ENCODE measurements at places on chromosomes 3 and 15. TPM values are rescaled to one million over a fixed set of nuclear protein-coding genes. Genes with fewer than 3 reads are reported as not detected.

DNA sequence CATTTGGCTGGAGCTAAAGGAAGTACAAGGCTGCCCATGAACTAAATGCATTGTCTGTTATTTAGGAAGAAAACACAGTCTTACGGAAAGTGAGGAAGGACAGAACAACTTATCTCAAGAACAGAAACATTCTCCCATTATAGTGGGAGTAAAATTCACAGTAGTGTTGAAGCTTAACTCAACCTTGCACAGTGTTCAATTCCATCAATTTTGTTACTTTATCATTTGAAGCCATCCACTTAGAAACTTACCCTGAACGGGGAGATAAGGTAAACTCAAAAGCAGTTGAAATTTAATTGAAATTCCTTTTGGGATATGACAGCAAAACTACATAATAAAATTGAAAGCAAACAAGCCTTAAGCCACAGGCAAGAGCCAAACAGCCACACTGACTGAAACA is 186.9 kb downstream of the PCCB start:
- H3K36me3 ChIP-seq: peaks cover 8% of the 10 kb centered on the region
- H3K27ac ChIP-seq: no peak overlapping the region
- no peak for DNase-seq
- no peaks in the 10 kb centered on the region for H3K27me3 ChIP-seq
- no peak overlapping the region for H3K4me3 ChIP-seq

- DNase-seq: no peak
- no peaks in the 10 kb centered on the region for H3K27me3 ChIP-seq
- H3K4me3 ChIP-seq: no peak overlapping the region
- no peaks in the 10 kb centered on the region for H3K36me3 ChIP-seq
- peaks cover 8% of the 10 kb centered on the region for H3K4me1 ChIP-seq
Observed at GRCh38 chr3:147701195-147701594, 292.0 kb downstream of the ZIC1 start.

DNA sequence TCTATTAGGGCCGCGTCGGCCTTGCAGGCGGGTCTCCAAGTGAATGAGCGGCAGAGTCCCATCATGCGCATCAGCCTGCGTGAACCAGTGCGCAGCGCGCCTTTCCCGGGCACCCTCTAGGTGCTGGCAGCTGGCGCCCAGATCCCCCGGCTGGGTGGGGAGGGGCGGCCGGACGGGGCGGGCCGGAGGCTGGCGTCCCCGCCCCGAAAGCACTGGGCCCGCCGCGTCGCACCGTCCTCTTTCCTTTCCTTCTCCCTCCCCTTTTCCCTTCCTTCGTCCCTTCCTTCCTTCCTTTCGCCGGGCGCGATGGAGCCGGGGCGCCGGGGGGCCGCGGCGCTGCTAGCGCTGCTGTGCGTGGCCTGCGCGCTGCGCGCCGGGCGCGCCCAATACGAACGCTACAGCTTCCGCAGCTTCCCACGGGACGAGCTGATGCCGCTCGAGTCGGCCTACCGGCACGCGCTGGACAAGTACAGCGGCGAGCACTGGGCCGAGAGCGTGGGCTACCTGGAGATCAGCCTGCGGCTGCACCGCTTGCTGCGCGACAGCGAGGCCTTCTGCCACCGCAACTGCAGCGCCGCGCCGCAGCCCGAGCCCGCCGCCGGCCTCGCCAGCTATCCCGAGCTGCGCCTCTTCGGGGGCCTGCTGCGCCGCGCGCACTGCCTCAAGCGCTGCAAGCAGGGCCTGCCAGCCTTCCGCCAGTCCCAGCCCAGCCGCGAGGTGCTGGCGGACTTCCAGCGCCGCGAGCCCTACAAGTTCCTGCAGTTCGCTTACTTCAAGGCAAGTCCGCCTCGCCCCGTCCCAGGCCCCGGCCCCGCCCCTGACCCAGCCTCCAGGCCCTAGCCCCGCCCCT is at the start of gene CRTAP:
Gene CRTAP (plus strand): TSS at position 243 of the 850 bp plus-strand sequence. CDS start 64 bp downstream, at position 307.
- DNase-seq: peak; percentile 93
- H3K36me3 ChIP-seq: peaks cover 10% of the 10 kb centered on the region
- peak within 1 kb of the TSS; percentile 81 for H3K4me3 ChIP-seq
- peaks cover 18% of the 10 kb centered on the region for H3K27me3 ChIP-seq

GRCh38 chr15:77024273-77025082 is 29.6 kb downstream of the PSTPIP1 start:
- no peak overlapping the region for H3K4me3 ChIP-seq
- peaks cover 8% of the 10 kb centered on the region for H3K27me3 ChIP-seq
- H3K36me3 ChIP-seq: no peaks in the 10 kb centered on the region
- H3K4me1 ChIP-seq: no peaks in the 10 kb centered on the region

DNA sequence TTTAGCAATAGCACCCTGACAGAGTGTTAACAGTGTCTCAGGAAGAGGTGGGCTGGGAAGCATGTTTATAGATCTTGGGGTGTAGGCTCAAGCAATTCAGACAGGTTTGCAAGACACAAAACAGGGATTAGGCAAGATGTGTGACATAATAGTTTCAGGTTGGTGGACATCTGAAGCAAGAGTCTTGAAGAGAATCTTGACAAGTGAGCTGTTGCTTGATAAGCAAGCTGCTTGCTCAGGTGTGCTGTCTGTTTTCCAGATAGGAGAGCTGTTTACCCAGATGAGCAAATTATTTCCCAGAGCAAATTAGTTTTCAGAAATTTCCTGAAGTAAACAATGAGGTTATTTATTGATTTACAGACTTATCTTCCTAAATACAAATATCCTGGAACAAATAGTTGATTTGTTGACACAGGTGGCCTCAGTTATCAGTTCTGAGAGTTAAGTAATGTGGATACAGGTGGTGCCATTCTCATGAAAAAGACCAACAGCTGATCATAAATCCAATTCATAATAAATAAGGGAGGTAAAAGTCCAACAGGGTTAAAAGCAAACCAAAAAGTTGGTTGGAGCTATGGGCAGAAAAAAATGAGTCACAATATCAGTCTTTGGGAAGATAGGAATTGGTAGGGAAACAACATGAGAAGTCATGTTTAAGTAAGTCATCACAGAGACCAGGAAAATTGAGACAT is 437.3 kb downstream of the TBL1XR1 start:
- H3K4me1 ChIP-seq: no peaks in the 10 kb centered on the region
- H3K4me3 ChIP-seq: no peak overlapping the region
- no peaks in the 10 kb centered on the region for H3K27me3 ChIP-seq
- H3K27ac ChIP-seq: no peak overlapping the region

- no peaks in the 10 kb centered on the region for H3K36me3 ChIP-seq
- H3K27me3 ChIP-seq: no peaks in the 10 kb centered on the region
- H3K4me3 ChIP-seq: no peak overlapping the region
Observed at GRCh38 chr3:104646196-104646595, 720.5 kb upstream of the ALCAM start.

- H3K4me3 ChIP-seq: no peak overlapping the region
- H3K27ac ChIP-seq: no peak overlapping the region
- H3K36me3 ChIP-seq: peaks cover 6% of the 10 kb centered on the region
- H3K4me1 ChIP-seq: peaks cover 23% of the 10 kb centered on the region
- no peaks in the 10 kb centered on the region for H3K27me3 ChIP-seq
Observed at GRCh38 chr3:16828815-16829214, 55.9 kb upstream of the PLCL2 start.

DNA sequence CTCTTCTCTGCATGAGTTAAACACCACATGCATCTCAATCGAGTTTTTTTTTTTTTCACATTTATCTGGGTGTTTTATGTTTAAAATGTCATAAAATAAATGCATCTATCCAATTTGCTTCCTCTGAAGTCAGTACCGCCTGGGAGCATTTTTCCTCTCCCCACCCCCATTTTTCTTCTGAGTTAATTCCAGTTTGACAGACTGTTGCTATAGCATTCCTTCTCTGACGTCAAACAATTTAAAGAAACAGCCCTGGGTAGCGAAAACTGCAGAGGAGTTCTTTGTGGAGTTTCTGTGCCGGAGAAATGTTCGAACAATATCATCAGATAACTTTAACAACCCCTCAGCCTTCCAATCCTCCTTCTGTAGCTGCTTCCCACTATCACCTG is 900 bp upstream of the GNB4 start:
- H3K27ac ChIP-seq: peak overlapping the region; percentile 83
- no peaks in the 10 kb centered on the region for H3K36me3 ChIP-seq
- peaks cover 27% of the 10 kb centered on the region for H3K27me3 ChIP-seq
- H3K4me3 ChIP-seq: peak overlapping the region; percentile 85
- no peak for DNase-seq
- H3K4me1 ChIP-seq: peaks cover 52% of the 10 kb centered on the region

DNA sequence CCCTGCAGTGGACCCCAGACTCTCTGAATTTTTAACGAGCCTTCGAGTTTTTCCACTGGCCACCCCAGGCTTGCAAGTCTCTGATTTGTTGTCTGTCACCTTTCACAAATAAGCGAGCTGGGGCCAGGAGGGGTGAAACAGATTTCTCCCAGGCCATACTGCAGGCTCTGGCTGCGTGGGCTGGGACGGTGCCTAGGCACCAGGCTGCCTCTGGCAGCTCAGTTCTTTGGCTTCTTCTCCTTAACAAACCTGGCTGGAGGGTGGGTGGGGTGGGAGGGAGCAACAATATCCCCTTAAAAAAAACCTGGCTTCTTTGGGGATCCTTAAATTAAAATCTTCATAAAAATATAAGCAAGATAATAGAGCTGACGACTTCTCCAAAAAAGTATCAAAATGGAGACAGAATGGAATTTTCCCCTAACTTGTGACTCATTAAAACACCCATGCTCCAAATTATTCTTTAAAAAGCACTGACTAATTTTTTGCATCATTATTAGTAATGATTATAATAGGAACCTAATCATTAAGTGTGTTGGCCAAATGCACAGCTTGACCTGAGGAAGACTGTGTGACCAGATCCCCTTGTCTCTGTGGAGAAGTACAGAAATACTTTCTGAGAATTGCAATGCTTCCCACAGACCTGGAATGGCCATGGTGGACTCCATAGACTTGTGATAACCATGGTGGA is 84.1 kb downstream of the SNRK start:
- peaks cover 4% of the 10 kb centered on the region for H3K36me3 ChIP-seq
- H3K27me3 ChIP-seq: no peaks in the 10 kb centered on the region
- DNase-seq: no peak
- no peak overlapping the region for H3K4me3 ChIP-seq
- H3K27ac ChIP-seq: no peak overlapping the region
- H3K4me1 ChIP-seq: peaks cover 27% of the 10 kb centered on the region

DNA sequence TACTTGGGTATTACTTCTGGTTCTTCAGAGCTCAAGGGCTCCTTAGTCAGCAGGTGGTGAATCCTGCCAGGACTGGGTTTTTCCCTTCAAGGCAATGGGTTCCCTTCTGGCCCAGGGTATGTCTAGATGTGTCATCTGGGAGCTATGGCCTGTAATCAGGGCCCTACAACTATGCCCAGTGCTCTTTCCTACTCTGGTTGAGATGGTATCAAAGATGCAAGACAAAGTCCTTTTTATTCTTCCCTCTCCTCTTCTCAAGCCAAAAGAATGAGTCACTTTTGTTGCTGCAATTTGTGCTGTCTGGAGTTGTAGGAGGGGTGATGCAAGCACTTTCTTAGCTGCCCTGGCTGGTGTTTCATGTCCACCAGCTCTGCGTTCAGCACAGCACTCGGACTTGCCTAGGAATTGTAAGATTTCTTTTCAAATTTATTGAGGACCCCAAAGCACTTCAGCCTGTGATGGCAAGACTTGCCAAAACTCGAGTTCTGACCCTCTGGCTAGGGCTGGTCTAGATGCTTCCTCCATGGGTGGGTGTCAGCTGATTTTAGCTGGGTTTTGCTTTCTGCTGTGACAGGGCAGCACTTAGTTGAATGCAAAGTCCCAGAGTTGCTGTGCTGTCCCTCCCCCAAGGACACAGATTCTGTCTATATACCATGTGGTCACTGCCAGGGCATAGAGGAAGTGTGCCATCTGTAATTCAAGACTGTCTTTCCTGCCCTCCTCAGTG is 129.2 kb upstream of the CBLB start:
- no peak for DNase-seq
- H3K27ac ChIP-seq: no peak overlapping the region
- no peaks in the 10 kb centered on the region for H3K4me1 ChIP-seq
- H3K4me3 ChIP-seq: no peak overlapping the region
- H3K27me3 ChIP-seq: no peaks in the 10 kb centered on the region
- H3K36me3 ChIP-seq: peaks cover 3% of the 10 kb centered on the region

GRCh38 chr15:39456582-39457330 is 124.1 kb upstream of the THBS1 start:
- peaks cover 7% of the 10 kb centered on the region for H3K4me1 ChIP-seq
- no peaks in the 10 kb centered on the region for H3K36me3 ChIP-seq
- H3K27me3 ChIP-seq: no peaks in the 10 kb centered on the region
- H3K4me3 ChIP-seq: no peak overlapping the region
- no peak overlapping the region for H3K27ac ChIP-seq

DNA sequence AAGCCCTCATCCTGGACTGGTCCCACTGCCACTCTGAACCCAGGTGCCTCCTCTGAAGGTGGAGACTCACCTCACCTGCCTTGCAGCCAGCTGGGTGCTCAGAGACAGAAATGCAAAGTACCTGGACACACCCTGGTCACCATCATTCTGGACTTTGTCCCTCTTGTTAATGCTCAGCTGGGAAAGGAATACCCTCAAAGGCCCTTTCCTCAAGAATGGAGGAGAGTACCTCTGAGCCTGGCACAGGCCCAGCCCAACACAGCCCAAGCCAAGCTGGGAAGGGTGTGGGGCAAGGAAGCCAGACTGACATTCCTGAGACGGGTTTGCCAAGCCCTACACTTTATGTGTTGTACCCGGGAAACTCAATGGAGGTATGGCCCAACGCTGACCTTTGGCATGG is 983 bp upstream of the ALAS1 start:
- no peak overlapping the region for H3K4me3 ChIP-seq
- DNase-seq: no peak
- peaks cover 15% of the 10 kb centered on the region for H3K4me1 ChIP-seq
- H3K36me3 ChIP-seq: peaks cover 14% of the 10 kb centered on the region
- H3K27me3 ChIP-seq: peaks cover 11% of the 10 kb centered on the region
- no peak overlapping the region for H3K27ac ChIP-seq

DNA sequence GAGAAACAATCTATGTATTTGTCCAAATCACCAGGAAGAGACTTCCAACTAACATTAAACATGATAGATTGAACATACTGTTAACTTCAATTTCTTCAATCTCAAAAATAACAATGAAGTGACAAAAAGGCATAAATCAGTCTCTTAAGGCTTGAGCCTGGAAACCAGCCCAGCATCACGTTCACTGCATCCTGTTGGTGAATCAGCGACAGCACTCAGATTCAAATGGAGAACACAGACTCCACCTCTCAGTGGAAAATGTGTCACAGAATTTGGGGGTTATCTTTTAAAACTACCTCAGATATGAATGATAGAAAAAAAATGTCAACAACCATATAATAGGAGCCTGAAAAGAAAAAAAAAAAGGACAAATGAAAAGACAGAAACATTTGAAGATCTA is 212.0 kb downstream of the MINAR1 start:
- no peaks in the 10 kb centered on the region for H3K4me1 ChIP-seq
- peaks cover 2% of the 10 kb centered on the region for H3K27me3 ChIP-seq
- no peak overlapping the region for H3K27ac ChIP-seq
- H3K36me3 ChIP-seq: peaks cover 7% of the 10 kb centered on the region
- no peak for DNase-seq

Gene TTLL13
- total RNA-seq: 0.18 TPM

Gene INAFM2
- total RNA-seq: 34.2 TPM

Gene TM4SF1
- 0.90 TPM for total RNA-seq

Gene NME9
- total RNA-seq: not detected

Gene LRRC34
- 6.0 TPM for total RNA-seq
